ENCODE measurements at places on chromosomes 16 and 17. TPM values are rescaled to one million over a fixed set of nuclear protein-coding genes. Genes with fewer than 3 reads are reported as not detected.

The MLST8 gene
- 29.9 TPM for total RNA-seq

The CTRB1 gene
- total RNA-seq = not detected

The CHST4 gene
- total RNA-seq = not detected

The CA4 gene
- total RNA-seq = 17.0 TPM

The KRTAP9-7 gene
- total RNA-seq = not detected

The BAIAP3 gene
- total RNA-seq = 5.2 TPM

The TBC1D3H gene
- not detected for total RNA-seq

The EDC4 gene
- total RNA-seq = 31.8 TPM

The ZPBP2 gene
- not detected for total RNA-seq
